Activated naive CD4-positive, alpha-beta T cell treated with anti-CD3 and anti-CD28 coated beads, Interleukin-2, amount 50 U/mL, for 16 hours (primary cell): ENCODE measurements at places on chromosomes 5 and 9.

DNA sequence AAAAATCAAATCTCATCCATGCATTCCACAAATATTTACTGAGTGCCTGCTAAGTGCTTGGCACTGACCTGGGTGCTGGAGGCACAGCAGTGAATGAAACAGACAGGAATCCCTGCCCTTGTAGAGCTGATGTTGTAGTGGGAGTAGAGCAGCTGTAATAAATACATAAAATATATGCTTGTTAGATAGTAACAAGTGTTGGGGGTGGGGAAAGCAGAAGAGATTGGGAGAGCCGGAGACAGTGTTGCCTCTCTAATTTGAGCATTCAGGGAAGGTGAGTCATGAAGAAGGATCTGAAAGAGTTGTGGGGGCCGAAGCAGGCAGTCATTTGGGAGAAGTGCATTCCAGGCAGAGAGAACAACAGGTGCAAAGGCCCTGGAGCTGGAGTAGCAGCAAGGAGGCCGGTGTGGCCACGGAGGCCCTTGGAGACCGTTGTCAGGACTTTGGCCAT is 97.9 kb downstream of the ZNF618 start:
- no peak for DNase-seq

DNA sequence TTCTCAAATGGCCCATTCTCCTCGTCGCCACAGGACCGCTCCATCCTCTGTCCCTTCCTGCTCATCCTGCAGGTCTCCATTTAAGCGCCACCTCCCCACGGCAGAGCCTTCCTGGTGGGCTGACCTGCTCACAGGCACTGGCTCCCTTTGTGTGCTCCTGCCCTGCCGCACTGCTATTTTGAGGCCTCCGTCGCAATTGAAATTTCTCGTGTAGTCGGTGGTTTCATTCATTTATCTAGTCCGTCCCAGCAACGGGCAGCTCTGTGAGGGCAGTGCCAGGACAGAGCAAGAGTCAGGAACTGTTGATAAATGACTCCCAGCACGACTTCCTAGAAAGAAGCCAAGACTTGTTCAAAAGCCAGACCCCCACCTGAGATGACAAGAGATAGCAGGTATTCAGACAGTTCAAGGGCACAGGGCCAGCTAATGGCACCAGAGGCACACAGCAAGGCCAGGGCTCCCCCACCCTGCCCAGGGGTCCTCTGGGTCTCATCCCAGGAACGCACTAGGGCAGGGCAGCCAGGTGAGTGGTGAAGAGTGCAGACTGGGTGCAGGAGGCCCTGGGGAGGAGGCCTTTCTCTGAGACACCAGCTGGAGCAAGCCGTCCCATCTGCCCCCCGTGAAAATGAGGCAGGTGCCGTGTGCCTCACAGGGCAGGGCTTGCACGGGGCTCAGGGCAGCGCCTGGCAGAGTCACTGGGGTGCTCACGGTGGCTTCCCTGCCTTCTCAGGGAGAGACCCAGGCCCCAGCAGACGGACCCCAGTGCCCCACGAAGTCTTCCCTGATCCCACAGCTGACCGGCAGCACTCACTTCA is 36.9 kb downstream of the FAM78A start:
- DNase-seq: no peak

DNA sequence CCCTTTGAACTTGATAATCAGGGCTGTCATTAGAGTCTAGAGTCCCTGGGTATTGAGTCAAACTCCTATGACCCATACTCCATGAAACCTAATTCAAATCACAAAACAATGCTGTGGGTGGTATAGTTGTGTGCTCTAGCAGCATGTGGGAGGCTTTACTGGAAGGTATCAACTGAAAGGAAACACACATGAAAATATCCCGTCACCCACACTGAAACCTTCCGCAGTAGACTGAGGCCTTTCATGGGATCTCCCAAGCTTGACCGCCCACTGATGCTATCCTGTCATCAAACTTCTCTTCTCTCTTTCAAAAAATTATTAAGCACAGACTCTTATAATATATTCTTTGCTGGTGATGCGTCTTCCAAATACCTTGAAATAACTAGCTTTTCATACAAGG is 569.1 kb upstream of the MEF2C start:
- DNase-seq: no peak

DNA sequence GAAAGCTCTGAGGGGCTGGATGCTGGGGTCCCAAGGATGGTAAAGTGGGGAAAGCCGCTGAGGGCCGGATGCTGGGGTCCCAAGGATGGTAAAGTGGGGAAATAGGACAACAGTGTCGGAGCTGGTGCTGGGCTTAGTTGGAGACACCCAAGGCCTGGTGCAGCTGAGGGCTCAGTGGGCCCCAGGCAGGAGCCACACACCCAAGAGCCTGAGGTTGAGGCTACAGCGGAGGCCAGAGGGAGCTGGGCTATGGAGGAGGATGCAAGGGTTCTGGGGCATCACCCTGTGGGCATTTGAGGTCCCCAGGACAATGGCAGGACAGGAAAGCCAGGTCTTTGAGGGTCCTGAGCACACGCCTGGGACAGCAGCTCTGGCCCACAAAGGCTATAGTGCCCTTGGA is 19.1 kb upstream of the SLC9A3 start:
- peak; percentile 5 for DNase-seq

- no peak for DNase-seq
Measured at GRCh38 chr9:5089737-5090136, 95.7 kb downstream of the INSL6 start.

DNA sequence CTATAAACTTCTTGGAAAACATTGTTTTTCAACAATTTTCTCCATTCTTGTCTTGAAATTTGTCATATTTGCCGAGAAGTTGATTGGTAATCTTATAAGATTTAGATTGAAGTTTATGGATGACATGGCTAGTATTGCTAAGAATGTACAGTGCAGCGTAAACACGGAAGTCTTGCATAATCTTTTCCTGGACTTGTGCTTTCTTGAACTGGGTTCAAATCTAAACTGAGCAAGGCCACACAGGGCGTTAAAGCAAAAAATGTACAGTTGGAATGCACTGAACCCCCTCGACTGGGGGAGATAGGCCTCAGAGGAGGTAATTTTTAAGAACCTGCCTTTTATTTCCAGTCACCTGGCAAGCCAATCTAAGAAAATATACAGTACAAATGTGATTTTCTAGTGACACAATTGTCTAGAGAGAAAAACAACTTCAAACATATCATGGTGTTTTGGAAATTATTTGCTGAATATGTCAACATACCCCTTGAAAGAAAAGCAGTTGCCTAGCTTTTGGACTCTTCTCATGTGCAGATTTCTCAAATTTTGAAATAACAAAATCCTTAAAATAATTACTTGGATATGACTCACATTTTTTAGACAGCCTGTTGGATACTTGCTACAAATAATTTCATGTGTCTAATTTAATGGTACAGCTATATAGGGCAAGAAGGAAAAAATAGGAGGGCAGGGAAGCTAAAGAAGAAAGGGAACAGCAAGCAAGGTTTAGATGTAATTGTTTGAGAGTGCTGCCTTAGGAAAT is 18.5 kb upstream of the GAS1 start:
- DNase-seq: no peak

DNA sequence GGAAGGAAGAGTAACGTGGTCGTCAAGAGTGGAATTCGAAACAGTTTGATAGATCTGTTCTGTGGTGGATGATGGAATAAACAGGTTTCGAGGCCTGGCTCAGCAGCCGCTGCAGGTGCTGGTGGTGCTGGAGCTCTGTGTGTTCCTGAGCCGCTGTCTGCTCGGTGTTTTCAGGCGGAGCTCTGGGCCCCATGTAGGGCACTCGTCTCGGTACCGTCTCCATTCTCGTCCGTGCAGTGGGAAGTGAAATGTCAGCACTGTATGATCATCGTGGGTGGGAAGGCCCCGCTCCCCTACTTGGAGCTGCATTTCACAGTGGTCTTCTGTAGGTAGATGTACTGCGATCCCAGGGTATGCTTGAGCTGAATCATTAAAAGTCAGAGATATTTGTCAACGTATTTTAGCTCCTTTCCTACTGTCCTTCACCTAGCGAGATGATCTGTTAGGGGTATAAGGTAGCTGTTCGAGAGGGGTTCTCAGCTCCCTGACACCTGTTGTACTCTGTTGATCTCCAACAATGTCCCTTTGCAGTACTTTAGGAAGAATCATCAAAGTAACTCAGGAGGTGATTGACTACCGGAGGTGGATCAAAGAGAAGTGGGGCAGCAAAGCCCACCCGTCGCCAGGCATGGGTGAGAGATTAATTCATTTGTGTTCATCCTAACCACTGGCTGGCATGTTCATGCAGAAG is 35.9 kb downstream of the TENT4A start:
- peak; percentile 1 for DNase-seq

GRCh38 chr5:75010838-75011237 is 41.5 kb downstream of the GCNT4 start:
- no peak for DNase-seq

- peak; percentile 62 for DNase-seq
Measured at GRCh38 chr9:77457916-77458592, 190.1 kb downstream of the GNA14 start.
